ENCODE measurements at places on chromosomes 1 and 21.
A peak's percentile ranks its signal among the peaks of the same experiment; 100 is the strongest.

- DNase-seq = no peak
These were observed 596 bp downstream of the ITGB2 start for GRCh38 chr21:44919913-44920693.

DNA sequence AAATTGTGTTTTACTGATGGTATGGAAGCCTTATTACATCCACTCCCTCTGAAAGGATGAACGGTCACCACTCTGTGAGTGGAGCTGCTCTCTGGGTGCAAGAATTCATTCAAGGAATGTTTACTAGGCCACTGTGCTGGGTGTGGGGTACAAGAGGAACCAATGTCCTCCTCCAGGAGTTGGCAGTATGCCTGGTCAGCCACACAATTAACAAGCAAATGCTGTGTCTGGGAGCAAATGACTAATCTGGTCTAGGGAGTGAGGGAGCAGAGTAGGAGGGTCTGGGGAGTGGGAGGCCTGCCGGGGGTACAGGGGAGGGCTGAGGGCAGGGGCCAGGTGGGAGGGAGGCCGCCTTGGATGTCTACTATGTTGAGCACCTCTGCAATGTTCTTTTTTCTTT is 27.2 kb upstream of the TDRD10 start:
- DNase-seq = no peak

- DNase-seq = no peak
These were observed 1.6 kb downstream of the AGO4 start for GRCh38 chr1:35809114-35810095.

DNA sequence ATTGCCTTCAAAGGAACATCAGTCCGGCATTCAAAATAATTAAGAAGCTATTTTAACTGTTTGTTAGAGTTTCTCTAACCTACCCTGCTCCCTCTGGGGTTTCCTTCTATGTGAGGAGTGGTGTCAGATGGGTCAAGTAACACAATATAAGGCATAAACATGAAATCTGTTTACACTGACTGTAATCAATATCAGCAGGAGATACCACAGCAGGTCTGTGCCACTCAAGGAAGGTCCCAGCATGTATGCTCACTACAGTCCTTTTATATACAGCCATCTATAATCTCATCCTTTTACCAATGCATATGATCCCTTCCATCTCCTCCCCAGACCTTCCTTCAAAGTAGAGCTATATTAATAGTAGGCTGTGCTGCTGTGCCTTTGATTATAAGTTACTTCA is 25.4 kb downstream of the EEIG2 start:
- DNase-seq = no peak

DNA sequence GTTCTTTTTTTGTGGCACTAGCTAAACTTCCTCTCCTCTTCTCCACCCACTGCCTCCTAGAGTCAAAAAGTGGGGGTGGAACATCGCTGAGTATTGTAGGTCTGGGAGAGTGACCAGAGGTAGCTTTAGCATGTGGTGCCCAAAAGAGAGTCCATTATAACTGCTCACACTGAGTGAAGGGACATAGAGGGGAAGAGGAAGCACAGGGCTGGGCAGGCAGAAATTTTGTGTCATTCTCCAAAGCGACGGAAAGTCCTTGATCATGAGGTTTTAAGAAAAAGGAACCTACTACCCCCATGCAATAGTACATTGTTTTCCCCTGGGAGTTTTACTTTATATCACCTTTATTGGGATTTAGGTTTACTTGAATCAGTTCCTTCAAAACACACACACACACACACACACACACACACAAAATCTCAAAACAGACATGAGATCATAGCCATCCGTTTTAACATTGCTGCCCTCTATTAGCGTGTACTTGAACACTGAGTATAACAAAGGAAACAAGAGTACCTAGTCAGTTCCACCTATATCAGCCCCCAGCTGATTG is 4.1 kb downstream of the CD84 start:
- DNase-seq = no peak

DNA sequence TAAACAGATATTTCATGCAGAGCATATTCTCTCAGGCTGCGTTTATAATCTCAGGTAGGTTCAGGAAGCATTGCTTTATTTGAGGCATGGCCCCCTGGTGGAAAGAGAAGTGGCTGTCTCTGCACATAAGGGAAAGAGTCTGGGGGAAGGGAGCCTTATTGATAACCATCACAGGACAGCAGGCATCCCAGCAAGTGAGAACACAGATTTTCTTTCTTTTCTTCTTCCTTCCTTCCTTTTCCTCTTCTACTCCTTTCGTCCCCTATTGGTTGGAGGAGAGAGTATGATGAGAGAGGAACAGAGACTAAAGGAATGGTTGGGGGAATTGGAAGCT is 21.9 kb downstream of the TSNAX start:
- DNase-seq = no peak

DNA sequence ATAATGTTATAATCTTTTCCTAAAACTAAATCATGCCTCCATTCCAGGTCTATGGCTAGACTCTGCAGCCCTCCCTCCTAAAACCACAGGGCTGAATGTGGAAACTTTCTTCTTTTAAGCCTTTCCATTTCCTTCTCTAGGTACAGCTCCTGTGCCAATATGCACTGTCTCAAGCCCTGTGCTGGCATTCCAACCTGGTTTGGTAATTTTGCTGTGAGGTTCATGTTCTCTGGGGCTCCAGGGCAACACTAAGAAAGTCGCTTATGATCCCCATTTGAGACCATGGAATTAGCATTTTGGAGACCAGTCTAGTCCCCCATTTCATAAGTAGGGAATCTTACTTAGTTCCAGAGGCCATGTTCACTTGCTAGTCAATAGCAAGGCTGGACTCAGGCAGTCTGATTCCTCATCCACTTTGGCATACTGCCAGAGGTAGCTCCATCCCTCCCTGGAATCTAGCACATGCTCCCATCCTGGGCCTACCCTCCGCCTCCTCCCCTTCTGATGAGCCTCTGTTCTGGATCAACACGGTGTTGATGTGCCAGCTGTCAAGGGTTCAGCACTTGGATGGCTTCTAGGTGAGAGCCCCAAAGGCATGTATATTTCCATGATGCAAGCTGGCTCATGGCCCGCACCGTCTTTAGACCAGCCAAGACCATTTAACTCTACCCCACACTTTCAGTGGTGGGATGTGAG is 36.5 kb downstream of the ZMYND12 start:
- DNase-seq = no peak

DNA sequence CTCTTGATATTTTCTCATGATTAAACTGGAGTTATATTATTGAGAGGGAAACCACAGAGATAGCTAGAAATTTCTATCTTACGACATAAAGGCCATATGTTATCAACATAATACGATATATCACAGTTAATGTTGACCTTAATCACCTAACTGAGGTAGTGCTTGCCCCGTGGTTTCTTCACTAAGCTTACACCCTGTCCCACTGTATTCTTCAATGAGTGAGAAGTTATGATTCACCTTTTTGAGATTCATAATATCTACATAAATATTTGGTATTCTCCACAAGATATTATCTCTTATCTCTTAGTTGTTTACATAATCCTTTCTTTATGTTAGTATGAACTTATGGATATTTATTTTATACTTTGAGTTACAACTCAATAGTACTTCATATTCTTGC is 1714.1 kb downstream of the BRINP3 start:
- DNase-seq = no peak

GRCh38 chr1:234393190-234393589 is 19.9 kb downstream of the COA6 start:
- no peak for DNase-seq

DNA sequence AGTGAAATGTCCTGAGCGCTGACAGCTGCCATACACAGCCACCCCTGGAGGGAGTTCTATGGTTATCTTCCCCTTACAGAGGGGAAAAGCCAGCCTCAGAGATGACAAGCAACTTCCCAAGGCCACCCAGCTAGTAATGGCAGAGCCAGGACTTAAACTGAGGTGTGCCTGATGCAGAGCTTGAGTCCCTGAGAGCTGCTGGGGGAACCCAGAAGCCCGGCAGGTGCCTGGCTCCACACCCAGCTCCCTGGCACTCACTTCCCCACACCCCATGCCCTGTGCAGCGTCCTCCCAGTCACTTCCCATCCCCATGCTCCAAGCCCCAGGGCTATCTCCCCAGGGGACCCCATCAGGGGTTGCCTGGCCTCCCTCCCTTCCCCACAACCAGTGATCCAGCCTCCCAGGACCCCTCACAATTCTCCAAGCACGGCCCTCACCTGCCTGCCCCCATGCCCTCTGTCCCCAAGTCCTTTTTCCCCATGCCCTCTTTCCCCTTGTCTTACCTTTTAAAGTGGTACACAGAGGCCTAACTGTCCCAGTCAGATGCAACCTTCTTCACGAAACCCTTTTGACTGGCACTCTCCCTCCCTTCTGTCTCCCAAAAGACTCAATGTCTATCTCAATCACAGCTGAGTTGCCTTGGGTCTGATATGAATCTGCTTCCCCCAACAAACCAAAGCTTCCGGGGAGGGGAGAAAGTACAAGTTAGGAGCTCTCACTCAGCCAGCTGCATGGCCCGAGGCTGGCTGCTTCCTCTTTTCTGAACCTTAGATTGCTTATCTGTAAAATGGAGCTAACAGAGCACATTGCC is 39.8 kb upstream of the LRP8 start:
- no peak for DNase-seq

DNA sequence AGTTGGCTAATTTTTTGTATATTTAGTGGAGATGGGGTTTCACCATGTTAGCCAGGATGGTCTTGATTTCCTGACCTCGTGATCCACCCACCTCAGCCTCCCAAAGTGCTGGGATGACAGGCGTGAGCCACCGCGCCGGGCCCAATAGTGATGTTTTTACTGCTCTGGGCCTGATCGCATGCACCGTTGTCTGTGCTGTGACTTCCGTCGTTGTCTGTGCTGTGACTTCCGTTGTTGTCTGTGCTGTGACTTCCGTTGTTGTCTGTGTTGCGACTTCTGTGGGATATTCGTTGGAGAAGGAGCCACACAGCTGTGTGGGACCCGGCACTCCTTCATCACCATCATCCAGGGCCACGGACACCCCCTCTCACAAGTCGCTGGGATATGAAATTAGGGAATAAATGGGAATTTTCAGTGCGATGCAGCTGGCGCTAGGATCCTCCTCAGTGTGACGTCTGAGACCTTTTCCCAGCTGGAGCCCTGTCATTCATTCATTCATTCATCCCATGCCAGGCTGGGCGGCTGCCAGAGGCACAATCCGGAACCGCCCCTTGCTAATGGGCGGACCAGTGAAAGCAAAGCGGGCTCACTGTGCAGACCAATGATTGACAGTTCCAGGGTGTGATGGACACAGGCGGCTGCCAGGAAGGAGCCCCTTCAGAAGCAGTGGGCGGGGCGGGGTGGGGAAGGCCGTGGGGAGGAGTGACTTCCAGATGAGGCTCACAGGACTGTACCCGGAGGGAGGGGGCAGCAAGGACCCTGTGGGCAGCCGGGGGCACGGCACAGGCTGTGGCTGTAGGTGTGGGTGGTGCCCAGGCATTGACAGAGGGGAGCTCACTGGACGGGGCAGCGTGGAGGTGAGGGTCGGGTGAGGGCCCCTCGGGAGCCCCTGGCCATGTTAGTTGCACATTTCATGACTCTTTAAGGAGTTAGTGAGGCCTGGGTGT is 48.9 kb downstream of the PRKCZ start:
- no peak for DNase-seq

DNA sequence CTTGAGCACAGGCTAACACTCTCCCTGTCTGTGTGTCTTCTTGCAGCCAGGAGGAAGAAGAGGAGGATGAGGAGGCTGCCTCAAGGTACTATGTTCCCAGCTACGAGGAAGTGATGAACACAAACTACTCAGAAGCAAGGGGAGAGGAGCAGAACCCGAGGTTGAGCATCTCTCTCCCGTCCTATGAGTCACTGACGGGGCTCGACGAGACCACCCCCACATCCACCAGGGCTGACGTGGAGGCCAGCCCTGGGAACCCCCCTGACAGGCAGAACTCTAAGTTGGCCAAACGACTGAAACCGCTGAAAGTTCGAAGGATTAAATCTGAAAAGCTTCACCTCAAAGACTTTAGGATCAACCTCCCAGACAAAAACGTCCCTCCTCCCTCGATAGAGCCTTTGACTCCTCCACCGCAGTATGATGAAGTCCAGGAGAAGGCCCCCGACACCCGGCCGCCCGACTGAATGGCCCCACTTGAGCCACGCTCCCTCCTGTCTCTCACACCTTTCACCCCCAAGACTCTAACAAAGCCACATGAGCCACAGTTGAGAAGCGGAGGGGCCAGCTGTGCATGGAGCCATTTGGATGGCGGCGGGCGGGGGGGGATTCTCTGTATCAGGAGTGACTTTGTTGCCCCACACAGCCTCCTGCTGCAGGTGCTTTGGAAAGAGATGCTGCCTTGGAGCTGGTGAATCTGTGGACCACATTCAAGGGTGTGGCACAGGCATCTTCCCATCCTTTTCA is 27.6 kb upstream of the FHAD1 start:
- no peak for DNase-seq

GRCh38 chr1:186793582-186793927 is 35.2 kb upstream of the PLA2G4A start:
- no peak for DNase-seq

DNA sequence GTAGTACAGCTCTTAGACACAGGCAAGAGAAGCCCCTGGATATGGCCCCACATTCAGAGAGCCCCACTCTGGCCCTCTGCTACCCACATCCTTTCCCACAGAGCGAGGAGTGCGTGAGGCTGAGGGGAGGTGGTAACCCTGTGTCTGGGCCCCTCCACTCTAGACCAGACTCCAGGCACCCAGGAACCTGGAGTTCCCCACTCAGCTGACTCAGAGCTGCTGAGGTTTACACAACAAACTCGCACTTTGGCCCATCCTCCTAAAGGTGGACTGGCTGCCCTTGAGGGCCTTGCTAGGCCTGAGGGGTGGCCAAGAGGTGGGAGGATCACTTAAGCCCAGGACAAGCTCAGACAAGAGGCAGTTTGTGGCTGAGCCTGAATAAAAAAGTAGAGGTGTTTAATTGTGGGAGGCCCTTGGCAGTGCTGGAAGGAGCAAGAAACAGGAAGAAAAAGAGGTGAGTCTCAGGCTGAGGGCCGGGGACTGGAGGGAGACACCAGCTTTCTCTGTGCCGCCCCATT is 10.7 kb downstream of the MR1 start:
- peak; percentile 81 for DNase-seq

DNA sequence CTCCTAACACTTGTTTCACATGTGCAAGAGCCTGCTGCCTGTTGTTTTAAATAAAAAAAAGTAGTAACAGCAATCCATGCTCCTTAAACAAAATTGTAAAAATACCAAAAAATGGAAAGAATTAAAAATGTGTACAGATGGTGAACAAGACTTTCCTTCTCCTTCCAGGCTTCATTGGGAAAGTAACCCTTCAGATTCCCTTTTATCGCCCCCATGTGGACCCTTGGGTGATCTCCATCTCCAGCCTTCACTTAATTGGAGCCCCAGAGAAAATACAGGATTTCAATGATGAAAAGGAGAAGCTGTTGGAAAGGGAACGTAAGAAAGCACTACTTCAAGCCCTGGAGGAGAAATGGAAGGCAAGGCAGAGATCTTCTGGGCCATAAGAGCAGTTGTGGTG is 14.2 kb downstream of the VPS13D start:
- no peak for DNase-seq

GRCh38 chr1:151947140-151947539 is 37.8 kb upstream of the THEM4 start:
- DNase-seq = no peak

GRCh38 chr1:158117854-158118704 is 62.6 kb upstream of the CD1D start:
- DNase-seq = no peak
